ENCODE measurements at places on chromosomes 4 and X.

- no peak for DNase-seq
Observed at GRCh38 chr4:145814246-145814645, 124.4 kb downstream of the ZNF827 start.

- DNase-seq, result no peak
Observed at GRCh38 chr4:47075919-47076318, 44.6 kb downstream of the GABRB1 start.

GRCh38 chr4:128916832-128917231 lies 107.3 kb downstream of the JADE1 start:
- DNase-seq, result no peak

DNA sequence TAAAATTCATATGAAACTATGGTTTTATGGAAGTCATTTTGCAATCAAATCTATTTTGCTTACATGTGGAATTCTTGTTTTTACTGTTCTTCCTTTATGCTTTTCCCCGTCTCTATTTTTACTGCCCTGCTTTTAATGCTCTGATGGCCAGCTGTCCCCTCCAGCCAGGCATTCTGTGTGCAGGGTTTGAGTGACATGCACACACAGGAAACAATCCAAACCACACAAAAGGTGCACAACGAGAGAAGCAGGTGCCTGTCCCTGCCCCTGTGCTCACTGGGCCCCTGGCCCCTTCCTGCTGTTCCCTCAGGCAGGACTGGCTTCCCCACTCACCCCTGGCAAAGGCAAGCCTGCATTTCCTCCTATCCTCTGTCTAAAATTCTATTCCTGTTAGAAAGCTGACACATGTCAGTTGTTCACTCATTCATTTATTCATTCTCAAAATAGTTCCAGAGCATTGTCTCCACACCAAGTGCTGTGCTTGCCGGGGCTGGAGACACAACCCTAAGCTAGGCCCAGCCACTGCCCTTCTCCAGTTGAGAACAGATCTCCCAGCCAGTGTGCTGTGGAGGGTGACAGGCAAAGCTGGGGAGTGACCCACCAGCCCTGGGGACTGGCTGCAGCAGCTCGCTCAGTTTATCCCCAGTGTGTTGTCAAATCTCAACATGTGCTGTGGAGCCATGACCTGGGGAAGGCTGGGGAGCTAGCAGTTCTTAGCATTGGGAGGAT lies 346.3 kb downstream of the FBXW7 start:
- DNase-seq, result no peak

DNA sequence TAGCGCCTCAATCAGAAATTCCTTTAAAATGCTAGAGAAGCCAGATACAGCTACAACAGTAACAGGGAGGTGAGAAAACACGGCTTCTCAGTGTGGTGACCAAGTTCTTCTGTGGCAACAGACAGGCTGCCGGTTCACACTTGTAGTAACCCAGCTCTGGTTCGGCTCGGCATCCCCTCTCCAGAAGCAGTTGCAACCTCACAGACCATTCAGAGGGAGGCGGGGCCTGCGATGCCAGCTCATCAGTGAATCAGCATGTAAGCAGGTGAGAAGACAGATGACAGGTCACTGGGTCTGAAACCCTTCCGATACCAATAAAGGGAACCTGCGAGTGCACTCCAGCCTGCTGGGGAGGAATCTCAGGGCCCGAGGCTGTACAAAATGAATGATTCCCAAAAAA lies 251.0 kb downstream of the KCNIP4 start:
- no peak for DNase-seq

DNA sequence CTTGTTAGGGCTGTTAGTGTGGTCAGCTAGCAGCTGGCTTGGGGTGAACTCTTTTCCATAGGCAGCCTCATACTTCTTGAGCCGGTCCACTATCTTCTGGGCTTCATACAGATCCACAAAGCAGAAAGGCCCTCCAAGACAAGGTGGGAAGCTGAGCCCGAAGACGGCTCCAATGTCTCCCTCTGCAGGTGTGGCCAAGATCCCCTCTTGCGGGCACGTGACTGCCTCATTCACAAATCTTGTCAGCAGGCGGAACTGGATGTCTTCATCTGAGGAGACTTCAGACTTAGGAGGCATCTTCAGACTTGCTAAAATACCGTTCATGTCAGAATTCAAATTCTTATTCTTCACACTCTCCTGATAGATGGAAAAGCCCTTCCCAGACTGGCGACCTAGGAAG lies 25.3 kb downstream of the CPE start:
- no peak for DNase-seq

- no peak for DNase-seq
Observed at GRCh38 chr4:140255927-140256326, 101.9 kb upstream of the MAML3 start.

Data from right forelimb (tissue), 1 donor.